Tibial artery (tissue), 4 donors: ENCODE measurements at places on chromosomes 6 and 20.
A peak's percentile ranks its signal among the peaks of the same experiment; 100 is the strongest.

GRCh38 chr6:89372506-89372901 lies 20.0 kb upstream of the UBE2J1 start:
- DNase-seq = no peak

- no peak for DNase-seq
These were observed 47.8 kb downstream of the ARHGAP40 start for GRCh38 chr20:38649275-38649891.

- DNase-seq = no peak
These were observed 53.4 kb upstream of the OLIG3 start for GRCh38 chr6:137547601-137548000.

DNA sequence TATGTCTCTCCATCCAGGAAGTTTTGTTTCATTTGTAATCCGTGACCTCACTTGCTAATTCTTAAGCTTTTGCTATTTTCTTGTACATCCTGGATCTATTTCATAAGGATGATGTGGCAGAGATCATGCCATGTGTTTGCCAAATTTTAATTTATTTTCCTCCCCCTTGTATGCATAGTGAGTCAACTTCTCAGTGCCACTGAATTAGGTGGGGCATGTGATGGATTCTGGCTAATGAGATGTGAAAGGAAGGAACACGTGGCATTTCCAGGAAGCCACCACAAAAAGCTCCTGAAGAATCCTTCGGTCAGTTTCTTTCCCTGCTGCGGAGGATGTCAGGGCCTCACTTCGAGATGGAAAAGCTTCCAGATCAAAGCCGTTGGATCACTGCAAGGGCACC lies 86.2 kb upstream of the PRL start:
- no peak for DNase-seq

GRCh38 chr20:25064561-25065071 lies 6.7 kb upstream of the ACSS1 start:
- DNase-seq = no peak

- DNase-seq = no peak
These were observed 552.3 kb downstream of the KIF16B start for GRCh38 chr20:16020971-16021370.

- no peak for DNase-seq
These were observed 5.6 kb upstream of the ANKRD60 start for GRCh38 chr20:58233881-58234528.

- no peak for DNase-seq
These were observed 184.2 kb upstream of the BMP2 start for GRCh38 chr20:6583134-6583738.

DNA sequence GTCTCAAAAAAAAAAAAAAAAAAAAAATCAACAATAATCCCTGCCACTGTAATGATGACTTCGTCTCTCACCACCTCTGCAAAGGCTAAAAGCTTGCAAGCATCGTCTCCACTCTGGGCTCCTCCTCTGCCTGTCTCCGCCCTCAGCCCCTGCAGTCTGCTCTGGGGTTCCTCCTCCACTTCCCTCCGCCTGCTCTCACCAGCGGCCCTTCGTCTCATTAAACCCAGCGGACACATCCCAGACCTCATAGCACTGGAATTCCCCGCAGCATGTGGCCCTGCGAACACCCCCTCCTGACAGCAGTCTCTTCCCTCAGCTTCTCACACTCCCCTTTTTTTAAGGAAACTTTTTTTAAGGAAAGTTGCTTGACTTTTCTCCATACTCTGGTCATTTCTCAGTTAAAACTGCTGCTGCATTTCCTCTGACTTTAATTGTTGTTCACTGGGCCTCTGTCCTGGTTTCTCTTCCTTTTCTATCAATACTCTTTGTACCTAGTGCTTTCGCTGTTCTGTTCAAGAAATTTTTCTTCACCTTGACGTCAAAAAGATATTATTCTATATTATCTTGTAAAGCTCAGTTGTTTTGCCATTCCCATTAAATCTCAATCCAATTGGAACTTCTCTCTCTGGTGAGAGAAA lies 70.9 kb upstream of the PLEKHG1 start:
- DNase-seq = peak; percentile 39

DNA sequence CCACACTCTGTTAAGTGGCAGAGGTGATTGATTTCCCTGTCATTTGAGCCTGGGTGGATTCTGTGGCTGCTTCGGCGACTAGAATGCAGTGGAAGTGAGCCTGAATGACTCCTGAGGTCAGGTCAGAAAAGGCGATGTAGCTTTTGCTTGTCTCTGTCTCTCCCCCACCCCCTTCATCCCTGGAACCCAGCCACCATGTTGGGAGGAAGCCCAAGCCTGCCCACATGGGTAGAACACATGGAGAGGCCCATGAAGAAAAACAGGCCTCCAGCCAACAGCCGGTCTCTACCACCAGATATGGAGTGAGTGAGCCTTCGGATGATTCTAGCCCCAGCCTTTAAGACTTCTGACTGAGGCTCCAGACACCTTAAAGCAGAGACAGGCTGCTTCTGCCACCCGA lies 181.0 kb downstream of the TFAP2C start:
- no peak for DNase-seq

GRCh38 chr20:32586291-32586690 lies 1.2 kb upstream of the NOL4L start:
- DNase-seq = no peak

- no peak for DNase-seq
These were observed 108.5 kb upstream of the NHSL1 start for GRCh38 chr6:138607478-138608433.

GRCh38 chr6:45714741-45715507 lies 300.7 kb downstream of the CLIC5 start:
- DNase-seq = peak; percentile 43

DNA sequence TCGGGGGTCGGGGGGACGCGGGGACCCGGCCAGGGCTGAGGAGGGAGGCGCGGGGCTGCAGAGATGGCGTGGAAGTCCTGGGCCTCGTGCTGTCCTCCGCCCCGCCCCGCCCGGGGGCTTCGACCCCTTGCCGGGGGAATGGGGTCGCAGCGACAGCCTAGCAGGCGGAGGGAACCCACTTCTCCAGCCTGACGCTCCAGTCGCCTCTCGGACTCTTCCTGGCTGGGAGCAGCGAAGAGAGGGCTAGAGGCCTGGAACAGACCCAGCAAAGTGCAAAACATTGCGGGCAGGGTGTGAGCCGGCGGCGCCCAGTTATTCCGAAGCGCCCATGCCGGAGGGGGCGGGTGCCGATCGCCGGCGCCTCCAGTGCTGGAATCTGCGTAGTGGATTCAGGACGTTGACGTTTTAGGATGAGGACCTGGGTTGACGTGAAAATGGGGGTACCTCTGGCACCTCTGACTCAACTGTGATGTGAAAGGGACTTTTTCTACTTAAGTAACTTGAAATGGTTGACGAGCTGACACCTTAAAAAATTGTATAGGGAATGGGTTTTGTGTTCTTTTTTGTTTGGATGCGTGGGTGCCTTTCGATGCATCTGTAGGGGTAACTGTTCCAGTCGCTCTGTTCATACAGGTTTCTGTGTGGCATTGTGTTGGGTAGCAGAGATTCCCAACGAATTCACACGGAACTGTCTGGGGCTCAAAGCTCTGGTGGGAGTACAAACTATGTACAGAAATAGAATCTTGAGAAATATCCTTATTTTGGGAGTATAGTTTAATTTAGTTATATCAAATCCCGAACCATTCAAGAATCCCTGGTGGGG lies 1.4 kb downstream of the SLC35F1 start:
- DNase-seq = no peak

DNA sequence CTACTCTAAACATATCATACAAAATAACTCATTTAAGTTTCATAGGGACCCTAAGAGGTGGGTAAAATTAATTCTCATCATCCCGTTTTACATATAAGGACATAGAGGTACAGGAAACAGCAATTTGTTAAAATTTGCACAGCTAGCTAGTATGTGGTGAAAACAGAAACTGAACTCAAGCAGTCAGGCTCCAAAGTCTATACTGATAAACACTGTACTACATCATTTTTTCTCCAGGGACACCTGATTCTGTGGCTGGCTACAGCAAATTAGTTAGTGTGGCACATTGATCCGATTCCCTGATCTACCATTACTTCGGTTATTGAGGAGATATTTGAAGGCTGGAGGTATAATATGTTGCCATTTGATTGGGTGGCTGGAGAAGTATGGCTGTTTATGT lies 36.2 kb upstream of the E2F3 start:
- DNase-seq = no peak

- DNase-seq = no peak
These were observed 1.1 kb downstream of the OCSTAMP start for GRCh38 chr20:46549188-46549972.

- peak; percentile 64 for DNase-seq
These were observed 46.8 kb downstream of the DSTN start for GRCh38 chr20:17616480-17617211.

DNA sequence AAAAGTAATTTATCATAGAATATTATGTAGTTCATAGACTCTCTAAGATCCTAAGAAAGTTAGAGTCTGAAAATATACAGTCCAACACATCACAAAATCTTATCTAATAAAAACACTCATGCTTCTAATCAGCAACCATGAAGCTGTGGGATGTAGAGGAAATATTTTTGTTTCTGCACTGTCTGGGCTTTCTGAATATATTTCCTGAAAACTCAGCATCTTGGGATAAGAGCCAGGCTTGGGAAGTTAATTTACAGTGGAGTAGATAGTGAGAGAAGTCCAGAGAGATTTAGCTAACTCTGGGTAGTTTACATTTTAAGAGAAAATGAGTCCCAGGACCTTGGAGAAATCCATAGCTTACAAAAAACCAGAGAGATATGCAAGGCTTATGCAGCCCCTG lies 150.4 kb upstream of the BMP5 start:
- no peak for DNase-seq

DNA sequence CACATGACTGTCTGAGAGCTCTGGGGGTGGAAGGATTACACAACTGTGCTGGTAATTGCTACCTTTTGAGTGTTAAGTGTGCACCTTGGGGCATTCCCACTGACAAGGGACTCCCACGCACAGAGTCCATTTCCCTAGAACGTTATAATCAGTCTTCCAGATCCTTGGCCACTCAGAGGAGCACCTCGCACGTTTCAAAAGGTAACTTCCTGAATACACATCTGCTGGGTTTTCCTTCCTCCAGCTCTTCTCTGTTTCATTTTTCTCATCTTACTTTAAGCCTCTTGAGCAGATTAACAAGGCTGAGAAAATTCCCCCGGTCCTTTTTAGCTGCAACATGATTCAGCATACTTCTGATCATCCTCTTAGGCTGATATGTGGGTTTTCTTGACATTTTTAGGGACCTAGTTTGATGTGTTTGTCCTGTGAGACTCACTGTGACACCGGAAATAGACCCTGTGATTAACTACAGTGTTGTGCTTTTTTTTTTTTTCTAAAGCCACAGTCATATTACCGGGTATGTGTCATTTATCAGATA lies 98.4 kb upstream of the DUSP22 start:
- no peak for DNase-seq

- peak; percentile 76 for DNase-seq
These were observed 111.2 kb upstream of the BEND6 start for GRCh38 chr6:56843476-56844349.

GRCh38 chr6:47032974-47033765 lies 9.0 kb downstream of the ADGRF1 start:
- no peak for DNase-seq

GRCh38 chr20:54820392-54820791 lies 345.0 kb downstream of the DOK5 start:
- DNase-seq = no peak

DNA sequence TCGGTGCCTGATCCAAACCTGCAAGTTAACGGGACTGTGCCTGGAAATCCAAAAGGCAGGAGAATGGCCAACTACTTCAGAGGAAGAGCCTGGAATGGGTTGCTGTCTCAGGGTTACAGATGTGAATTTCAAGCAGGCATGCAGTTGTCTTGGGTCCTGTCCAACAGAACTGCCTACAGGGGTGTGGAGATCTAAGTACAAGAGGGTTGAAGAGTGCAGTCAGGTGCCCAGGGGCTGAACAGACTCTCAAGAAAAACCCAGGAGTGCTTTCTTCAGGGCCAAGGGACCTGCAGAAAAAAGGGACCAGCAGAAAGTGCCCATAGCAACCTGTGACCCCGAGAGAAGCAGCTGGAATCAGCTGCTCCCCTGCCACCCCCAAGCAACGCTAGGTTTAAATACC lies 71.0 kb downstream of the PREP start:
- no peak for DNase-seq

DNA sequence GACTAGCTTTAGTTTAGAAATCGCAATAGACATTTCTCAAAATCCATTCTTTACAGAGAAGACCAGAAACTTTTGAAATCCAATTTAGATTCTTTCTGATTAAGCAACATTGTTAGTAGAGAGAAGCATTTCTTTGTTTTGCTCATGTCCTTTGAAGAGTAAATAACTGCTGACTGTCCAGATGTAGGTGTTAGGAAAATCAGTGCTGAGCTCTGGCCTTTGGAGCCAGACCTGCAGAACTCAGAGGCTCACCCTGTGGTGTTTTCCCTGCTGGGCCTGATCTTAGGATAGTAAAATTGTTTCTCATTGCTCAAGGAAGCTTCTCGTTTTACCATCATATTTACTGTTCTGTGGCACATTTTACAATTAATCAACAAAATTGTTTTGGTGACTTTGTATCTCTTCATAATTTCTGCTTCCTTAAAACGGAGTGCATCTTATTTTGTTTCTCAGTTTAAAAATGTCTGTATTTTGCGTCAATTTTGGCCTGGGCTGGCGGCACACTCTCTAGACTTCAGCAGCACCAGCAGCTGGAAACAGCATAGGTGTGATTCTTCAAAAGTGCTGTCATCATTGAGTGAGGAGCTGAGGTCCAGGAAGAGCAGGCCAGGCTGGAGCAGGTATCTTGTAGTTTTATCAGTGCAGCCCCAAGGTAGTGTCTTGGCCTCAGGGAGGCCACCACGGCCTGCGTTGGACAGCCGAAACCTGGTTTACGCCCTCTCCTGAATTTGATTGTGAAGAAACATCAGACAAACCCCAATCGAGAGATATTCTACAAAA lies 8.3 kb upstream of the ZDHHC14 start:
- DNase-seq = no peak

GRCh38 chr6:47246551-47246950 lies 63.2 kb downstream of the TNFRSF21 start:
- no peak for DNase-seq

GRCh38 chr6:112701201-112701600 lies 354.1 kb downstream of the RFPL4B start:
- DNase-seq = no peak

- DNase-seq = no peak
These were observed 47.1 kb downstream of the E2F3 start for GRCh38 chr6:20448828-20449227.

DNA sequence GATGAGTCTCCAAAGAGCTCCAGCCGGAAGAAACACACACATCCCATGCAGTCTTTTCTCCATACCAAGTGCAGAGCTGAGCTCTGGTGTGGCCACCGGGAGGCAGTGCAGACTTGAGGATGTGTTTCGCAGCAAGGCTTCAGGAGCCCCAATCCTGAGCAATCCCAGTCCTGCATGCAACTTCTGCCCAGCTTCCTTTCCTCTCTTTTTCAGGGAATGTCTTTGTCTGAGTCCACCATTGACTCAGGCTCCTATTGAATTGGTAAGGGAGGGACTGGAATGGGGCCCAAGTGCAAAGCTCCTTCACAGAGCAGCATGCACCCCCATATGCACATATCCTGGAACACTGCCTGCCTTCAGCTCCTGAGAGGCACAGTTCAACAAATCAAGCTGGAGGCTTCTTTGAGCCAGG lies 50.5 kb upstream of the ASIP start:
- DNase-seq = peak; percentile 49

- no peak for DNase-seq
These were observed 25.8 kb downstream of the BHLHE23 start for GRCh38 chr20:62980970-62981369.
